ENCODE measurements at places on chromosomes 1 and 21.
A peak's percentile ranks its signal among the peaks of the same experiment; 100 is the strongest.

DNA sequence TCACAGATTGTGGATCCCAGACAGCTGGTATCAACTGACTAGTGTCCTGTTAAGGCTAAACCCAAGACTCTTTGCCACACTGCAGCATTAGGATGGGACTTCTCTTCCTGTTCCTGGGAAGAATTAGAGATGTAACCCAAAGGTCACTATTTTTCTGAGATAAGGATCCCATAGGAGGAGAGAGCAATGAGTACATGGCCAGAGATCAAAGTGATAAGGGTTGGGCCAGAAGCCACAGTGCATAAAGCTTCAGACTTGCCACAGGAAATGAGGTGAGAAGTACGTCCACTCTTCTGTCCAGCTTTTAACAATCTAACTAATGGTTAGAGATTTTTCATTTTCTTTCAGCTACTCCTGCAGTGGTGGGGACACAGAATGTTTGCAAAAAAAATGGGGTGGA is at the start of gene HSD3B1:
Gene HSD3B1, plus strand, starts transcription at position 270 of the 400 bp plus-strand sequence. CDS start 267 bp downstream, outside the sequence.
- no peak for DNase-seq

DNA sequence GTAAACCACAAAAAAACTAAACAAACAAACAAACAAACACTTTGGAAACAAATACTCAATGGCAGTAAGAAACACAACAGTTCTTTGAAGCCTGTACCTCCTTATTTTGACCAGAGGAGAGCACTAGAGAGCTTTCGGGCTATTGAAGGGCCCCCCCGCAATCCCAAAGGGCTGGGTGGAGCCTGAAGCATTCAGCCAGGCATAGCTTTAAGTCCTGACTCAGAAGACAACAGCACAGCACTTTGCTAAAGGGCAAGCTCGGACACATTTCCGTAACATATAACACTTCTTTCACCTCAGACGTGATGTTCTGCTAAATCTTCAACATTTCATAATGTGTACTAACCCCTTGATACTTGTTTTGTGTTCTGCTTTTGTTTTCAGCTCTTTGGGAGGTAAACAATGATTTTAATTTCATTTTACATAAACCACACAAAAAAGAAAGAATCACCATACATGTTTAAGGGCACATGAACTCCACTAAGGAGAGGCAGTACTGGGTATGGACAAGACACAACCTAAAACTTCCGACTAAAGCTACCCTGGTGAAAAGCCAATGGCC is 9.7 kb upstream of the SHCBP1L start:
- peak; percentile 84 for DNase-seq

GRCh38 chr21:46610018-46610701 is 5.3 kb upstream of the S100B start:
- DNase-seq = no peak

GRCh38 chr1:205430696-205431305 is 8.9 kb upstream of the LEMD1 start:
- peak; percentile 59 for DNase-seq

- no peak for DNase-seq
These were observed 567 bp downstream of the PMVK start for GRCh38 chr1:154935749-154936554.

GRCh38 chr21:17388226-17388625 is 124.6 kb upstream of the CXADR start:
- DNase-seq = peak; percentile 76

DNA sequence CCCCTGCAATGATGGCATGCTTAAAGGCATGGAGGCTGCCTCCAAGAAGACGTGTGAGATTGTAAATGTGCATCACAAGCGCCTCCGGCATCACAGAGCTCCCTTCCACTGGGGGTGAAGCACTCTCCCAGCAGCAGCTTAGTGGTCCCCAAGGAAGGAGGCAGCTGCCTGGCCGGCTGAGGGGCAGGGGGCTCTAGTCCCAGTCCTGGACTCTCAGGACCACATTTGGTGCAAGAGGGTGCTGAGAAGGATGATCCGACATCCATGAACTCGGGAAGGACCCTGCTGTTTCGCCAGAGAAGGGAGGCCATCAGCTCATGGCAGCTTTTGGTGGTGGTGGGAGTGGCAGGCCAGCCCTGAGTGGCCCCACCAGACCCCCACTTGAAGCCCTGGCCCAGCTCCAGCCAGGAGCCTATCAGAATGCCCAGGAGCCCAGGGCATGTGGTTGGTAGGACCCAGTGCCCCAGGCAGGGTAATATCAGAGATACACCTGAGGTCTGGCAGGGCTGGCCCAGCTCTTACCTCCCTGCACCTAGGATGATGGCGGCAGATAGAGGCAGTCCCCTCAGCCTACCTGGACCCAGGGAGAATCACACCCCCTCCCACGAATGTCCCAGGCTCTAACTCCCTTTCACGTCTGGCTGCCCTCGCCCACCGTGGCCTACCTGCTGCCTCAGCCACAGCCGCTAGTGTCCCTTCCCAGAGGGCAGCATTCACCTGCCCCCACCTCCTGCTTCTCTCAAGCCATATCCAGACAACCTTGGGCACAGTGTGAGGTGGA is 2.4 kb upstream of the WNT9A start:
- DNase-seq = no peak

- DNase-seq = peak; percentile 65
These were observed 594.6 kb upstream of the ZP4 start for GRCh38 chr1:238485057-238485911.

DNA sequence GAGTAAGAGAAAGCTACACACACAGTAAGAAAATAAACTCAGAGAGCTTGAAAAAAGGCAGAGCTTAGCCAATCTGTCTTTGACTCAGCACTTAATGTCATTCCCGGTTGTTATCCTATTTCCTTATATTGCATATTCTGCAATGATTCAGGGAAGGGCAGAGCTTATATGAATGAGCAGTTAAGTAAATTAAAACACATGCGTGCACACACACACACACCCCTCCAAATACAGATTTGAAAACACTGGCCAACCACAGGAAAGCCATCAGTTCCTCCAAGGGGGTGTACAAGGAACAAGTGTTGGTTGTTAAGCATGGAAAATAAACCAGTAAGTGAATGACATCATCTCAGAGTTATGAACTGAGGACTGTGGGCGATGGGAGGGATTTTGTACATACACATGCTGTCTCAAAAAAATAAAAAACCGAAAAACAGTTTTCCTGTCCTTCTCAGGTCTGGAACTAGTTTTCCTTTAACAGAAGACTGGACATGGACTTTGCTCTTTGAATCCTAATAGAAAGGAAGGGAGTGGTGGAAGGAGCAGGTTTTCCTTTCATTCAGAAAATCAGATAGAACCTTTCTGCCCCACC is 1.0 kb downstream of the IQGAP3 start:
- DNase-seq = peak; percentile 81

- peak; percentile 37 for DNase-seq
These were observed 6.3 kb downstream of the APOBEC4 start for GRCh38 chr1:183646776-183647175.

GRCh38 chr1:213688655-213689054 is 299.1 kb upstream of the PROX1 start:
- DNase-seq = no peak

- DNase-seq = no peak
These were observed 24.7 kb upstream of the LRRN2 start for GRCh38 chr1:204709960-204710912.

DNA sequence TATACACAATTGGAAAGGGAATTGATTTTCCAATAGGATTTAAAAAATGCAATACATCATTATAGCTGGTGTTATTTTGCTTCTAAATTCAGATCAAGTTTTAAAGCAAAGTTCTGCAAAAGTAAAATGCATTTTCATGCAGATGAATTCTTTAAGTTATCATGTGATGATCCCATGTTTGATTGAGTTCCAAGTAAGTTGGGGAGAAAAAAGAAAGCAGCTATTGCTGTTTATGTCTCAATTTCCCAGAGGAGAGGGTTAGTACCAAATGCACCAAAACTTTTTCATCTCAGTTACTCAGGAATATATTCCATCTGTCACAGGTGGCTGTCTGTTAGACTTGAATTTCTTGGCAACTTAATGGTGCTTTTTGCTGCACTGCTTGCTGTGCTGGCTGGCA is 29.7 kb downstream of the HSPA13 start:
- DNase-seq = no peak

DNA sequence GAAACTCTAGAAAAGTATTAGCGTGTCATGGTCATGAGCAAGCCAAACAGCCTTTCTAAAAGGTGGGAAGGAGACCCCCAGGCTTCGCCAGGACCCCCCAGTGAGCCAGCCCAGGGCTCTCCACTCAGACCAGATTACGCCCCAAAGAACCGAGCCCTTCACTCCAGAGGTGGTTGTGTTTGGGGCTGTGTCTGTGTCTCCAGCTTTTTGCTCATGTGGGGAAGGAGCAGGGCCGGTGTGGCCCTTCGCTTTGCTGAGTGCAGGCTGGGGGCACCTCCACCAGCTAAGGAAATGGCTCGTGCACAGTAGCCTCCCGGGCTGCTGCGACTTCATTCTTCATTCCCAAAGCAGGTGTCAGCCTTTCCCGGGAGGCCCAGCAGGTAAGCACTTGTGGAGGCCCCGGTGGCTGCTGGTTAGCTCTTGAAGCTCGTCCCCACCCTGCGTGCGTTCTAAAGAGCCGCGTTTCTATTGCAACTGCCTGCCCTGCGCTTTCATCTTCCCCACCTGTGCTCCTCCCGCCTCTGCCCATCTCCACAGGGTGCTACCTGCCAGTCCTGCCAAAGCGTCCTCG is 531 bp downstream of the TSPEAR start:
- DNase-seq = no peak

- peak; percentile 16 for DNase-seq
These were observed 78.2 kb downstream of the DNTTIP2 start for GRCh38 chr1:93800856-93801255.

GRCh38 chr1:107919953-107920352 is 45.0 kb downstream of the VAV3 start:
- peak; percentile 42 for DNase-seq

DNA sequence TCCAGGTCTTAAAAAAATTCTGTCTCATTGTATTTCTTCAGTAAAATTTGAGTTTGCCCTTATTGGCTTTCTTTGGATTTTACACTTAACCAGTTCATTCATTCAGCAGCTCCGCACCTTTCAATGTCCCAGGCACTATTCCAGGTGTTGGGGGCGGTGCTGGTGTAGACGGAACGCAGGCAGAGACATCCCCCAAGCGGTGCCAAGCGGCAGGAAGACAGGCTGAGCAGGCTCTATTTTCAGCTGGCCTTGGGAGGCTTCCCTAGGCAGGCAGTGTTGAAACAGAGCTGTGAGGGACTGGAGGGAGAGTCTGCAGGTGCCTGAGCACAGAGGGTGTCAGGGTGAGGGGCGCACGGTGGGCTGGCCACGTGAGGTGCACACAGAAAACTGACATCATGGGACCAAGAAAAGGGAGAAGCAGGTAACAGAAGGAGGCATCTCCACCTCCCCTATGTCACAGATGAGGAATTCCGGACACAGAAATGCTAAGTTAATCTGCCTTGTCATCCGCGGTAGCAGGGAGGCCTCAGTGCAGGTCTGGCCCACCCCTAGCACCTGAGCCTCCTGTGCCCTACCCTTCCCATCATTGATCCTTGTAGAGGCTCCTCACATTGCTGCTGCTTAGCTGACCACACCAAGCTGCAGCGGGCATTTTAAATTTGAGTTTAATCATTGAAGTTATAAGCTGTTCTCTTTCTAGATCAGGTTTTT is 40.8 kb downstream of the SLC37A1 start:
- no peak for DNase-seq

DNA sequence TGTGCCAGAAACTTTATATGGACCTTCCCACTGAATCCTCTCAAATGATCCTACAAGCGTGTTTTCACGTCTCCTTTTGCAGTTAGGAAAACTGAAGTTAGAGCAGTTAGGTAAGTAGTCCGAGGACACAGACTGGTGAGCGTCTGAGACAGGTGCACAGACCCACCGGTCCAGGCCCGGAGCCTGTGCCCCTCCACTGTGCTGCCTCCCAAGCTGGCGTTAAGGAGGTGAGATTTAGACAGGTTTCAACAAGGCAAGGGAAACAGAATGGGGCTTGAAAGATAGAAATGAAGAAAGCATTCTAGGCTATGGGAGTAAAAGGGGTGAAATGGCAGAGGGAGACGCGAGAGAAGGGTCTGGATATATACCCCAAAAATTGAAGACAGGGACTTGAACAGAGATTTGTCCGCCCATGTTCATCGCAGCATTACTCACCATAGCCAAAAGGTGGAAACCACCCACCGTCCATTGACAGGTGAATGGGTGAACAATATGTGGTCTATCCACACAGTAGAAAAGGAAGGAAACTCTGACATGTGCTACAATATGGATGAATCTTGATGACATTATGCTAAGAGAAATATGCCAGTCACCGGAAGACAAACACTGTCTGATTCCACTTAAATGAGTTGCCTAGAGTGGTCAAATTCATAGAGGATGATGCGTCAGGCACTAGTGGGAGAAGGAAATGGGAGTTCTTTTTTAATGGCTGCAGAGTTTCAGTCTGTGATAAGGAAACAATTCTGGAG is 15.7 kb upstream of the PKP1 start:
- DNase-seq = no peak

DNA sequence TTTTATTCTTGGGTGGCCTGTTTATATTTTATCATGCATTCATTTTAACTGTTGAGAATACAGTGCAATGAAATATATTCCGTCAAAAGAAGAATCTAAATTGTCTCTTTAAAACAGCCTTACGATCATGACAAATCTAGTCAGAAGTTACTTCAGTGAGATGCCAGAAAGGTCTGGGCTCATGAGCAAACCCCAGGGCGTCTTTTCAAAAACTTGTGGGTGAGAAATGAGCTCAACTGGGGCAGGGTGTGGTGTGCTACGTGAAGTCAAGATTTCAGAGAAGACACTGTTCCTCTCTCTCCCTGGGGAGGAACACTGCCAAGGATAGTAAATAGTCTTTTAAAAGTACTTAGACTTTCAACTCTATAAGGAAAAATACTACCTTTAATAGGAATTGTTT is 13.4 kb upstream of the UAP1 start:
- no peak for DNase-seq

GRCh38 chr1:9655836-9656235 is 4.3 kb downstream of the PIK3CD start:
- no peak for DNase-seq

- DNase-seq = no peak
These were observed 22.4 kb upstream of the HMGB4 start for GRCh38 chr1:33841494-33841893.

GRCh38 chr1:85607126-85607920 is 26.8 kb downstream of the CCN1 start:
- DNase-seq = peak; percentile 18

- no peak for DNase-seq
These were observed 2.5 kb upstream of the TRIM11 start for GRCh38 chr1:228408869-228409805.
